ENCODE measurements at places on chromosomes 7 and 10.
A peak's percentile ranks its signal among the peaks of the same experiment; 100 is the strongest.

GRCh38 chr7:707296-708000, 19.1 kb upstream of the DNAAF5 start:
- DNase-seq, result no peak

GRCh38 chr7:31192986-31193385, 140.9 kb downstream of the ADCYAP1R1 start:
- peak; percentile 64 for DNase-seq

DNA sequence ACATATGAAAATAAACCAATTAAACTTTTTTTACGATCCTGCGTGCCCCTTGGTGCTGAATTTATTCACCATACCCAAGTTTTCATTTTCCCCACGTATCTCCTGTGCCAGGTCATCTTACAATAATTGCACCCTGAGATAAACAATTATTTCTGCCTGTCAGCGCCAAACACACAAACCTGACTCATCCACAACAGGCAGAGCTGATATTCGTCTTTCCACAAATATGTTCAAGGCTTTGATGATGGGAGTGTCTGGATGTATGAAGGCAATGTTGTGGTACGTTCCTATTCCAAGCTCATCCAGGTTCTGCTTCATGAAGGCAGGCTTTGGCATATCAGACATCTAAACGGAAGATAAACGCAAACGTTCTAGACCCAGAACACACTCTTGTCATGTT, 45.8 kb upstream of the RHEB start:
- no peak for DNase-seq

GRCh38 chr10:84008878-84009277, 130.4 kb upstream of the GHITM start:
- no peak for DNase-seq

GRCh38 chr10:118674226-118674919, 78.9 kb upstream of the PRLHR start:
- no peak for DNase-seq

DNA sequence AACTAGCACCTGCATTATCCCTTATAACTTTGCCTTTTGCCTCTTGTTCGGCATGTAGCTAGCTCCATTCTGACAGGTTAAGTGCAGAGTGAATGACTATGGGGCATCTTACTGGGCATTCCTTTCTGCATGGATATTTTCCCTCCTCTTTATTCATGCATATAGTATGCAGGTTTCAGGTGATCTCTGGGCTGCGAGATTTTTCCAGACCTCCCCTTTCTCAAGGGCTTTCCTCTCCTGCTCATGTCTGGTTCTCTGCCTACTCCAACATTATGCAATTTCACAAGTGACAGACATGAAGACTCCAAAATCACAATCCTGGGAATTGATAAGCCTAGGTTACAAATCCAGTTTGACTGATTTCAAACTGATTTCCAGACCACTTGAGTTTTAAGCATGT, 503.8 kb downstream of the NXPH1 start:
- no peak for DNase-seq

DNA sequence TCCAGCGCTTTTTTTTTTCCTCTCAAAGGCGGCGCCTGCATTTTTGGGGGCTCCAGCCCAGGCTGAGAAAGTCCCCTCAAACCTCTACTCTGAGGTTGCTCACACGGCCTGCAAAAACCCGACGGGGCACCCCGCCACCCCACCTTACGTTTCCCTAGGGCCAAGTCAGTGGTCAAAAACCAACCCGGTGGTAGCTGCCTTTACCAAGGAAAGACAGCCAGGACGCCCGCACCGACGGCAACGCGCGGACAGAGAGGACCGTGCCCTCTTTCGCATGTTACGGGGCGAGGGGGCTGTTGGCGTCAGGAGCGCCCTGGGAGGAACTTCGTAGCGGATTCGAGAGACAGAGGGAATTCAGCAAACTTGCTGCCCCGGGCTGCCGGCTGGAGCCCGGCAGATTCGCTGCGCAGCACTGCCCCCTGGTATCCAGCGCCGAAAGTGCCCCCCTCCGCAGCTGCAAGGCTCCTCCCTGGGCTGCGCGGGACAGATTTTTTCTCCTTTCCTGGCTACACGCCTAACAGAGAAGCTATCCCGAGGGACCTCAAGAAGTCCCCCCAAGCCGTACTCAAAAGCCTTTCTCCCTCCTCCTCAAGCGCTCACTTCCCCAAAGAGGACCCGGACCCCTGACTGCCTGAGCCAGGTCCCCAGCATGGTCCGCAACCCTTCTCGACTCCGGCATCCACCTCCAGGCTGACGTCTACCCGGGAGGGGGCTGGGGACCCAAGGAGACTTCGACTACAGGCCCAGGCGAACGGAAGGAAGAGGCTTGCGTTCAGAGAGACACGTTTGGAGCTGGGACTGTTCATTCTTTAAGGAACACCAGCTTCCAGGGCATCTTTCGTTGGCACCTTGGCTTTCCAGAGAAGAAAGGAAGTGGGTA, 27.7 kb upstream of the VAX1 start:
- no peak for DNase-seq

DNA sequence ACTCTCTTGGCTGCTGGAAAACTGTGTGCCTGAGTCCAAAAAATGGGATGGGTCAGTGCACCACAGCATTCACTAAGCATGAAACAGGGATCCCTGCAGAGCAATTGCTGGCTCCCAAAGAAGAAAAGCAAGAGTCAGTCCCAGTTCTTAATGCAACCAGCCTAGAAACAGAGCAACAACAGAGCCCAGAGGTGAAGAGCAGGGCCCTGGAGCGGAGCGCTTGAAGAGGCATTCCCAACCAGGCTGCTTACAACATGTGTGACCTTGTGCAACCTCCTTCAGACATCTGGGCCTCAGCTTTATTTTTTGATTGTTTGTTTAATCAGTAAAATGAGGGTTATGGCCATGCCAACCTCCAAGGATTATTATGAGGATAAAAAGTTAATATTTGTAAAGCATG, 543.7 kb upstream of the COBL start:
- no peak for DNase-seq

DNA sequence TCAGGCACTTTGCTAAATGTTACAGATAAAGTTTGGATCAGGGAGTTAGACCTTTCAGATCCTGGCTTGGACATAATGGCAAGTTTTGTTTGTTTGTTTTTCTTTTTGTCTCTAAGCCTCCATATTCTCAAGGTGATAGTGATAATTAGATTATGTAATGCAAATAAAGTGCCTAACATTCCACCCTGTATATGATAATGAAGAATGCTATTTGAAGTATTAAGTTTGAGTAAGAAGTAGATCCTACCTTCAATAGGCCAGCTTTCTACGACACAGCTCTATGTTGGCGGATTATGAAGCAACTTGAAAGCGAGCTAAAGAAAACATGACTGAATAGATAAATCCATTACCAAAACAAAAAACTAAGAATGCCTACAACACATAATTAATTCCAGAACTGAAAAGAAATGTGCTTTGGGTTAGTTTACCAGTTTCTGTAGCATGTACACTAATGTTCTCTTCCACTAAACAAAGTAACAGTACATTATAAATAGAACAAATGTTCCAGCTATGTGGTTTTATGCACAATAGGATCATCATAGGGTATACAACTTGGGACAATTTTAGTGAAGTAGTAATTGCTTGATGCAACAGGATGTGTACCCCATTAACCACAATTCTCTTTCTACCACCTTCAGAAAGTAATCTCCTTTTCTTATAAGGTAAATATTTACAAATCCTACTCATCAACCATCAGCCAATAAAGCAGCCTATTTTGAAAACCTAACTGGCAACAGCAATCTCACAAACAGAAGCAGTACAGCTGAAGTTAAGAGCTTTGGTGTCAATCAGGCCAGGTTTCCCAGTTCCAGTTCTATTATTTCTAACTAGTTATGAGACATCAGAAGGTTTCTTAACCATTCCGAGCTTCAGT, 1.5 kb downstream of the SEM1 start:
- no peak for DNase-seq

DNA sequence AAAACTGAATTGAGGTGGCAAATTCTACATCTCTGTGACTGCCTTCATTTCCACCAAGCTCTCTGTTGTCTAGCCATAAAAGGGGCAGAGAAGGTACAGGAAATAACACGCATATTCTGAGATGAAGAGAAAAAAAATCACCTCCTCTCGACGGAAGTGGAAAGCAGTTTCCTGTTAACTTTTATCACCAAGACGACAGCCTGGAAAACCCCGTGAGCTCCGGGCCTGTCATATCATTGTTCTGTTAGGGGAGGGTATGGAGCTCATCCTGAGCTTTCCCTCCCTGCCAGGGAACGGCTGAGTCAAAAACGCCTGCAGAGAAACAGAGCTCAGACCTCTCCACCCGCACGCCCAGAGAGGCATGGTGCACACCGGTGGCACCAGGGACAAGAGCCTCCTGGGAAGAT, 200.3 kb downstream of the PRPF18 start:
- DNase-seq, result no peak

DNA sequence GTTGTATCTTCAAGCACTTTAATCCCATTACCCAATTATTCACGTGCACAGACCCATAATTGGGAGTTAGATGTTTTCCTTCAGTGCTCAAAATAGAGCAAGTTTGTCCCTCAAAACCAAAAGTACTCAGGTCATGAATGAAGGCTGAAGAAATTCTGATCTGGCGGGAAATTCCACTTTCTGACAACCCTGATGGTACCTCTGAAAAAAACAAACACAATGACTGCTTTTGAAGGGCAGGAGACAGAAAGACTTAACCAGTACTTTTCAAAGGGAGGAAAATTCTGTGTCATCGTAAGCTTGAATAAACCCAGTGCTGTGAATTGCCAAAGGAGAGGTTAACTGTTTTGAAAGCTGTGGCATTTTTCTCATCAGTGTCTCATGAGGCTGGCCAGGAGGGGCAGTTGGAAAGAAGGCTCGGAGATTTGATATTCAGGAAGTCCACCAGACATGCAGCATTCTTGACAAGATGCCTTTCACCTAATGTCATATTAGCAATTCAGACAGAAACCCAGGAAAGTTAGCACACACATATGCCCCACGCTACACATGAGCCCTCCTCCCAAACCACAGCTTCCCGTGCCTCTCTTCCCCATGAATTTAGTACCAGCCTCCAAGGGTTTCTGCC, 347.0 kb downstream of the KCNMA1 start:
- DNase-seq, result no peak

DNA sequence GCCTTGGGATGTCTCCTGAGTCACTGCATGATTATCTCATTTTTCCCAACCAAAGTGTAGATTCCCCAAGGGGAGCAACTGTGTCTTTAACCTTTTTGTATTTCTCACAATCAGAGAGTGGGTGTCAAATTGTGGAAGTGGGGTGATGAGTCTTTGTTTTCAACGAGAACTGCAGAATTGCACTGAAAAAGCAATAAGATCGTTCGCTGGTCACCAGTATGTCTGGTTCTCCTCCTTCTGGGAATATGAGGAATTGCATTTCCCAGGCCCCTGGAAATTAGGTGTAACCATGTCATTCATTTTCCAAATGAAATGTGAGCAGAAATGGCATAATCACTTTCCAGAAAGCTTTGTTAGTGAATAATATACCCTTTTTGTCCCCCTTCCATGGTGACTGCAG, 326.9 kb downstream of the GPAM start:
- DNase-seq, result no peak

GRCh38 chr10:107919626-107920235, 755.2 kb upstream of the SORCS1 start:
- no peak for DNase-seq

GRCh38 chr7:131602994-131603372, 46.6 kb upstream of the PODXL start:
- DNase-seq, result no peak

- DNase-seq, result peak; percentile 49
These were observed 60.9 kb downstream of the SLC35B4 start for GRCh38 chr7:134255814-134256213.

- no peak for DNase-seq
These were observed 25.0 kb upstream of the CALN1 start for GRCh38 chr7:72437061-72437585.

Data from NCI-H446 treated with DMSO at 0.1 percent for 48 hours (cell line).